HAP-1 (cell line): ENCODE measurements at places on chromosomes 3 and 15.

GRCh38 chr3:48505146-48505545 is 1.2 kb upstream of the SHISA5 start:
- no peak for DNase-seq

- DNase-seq = no peak
Observed at GRCh38 chr3:54871867-54872266, 56.0 kb downstream of the LRTM1 start.

DNA sequence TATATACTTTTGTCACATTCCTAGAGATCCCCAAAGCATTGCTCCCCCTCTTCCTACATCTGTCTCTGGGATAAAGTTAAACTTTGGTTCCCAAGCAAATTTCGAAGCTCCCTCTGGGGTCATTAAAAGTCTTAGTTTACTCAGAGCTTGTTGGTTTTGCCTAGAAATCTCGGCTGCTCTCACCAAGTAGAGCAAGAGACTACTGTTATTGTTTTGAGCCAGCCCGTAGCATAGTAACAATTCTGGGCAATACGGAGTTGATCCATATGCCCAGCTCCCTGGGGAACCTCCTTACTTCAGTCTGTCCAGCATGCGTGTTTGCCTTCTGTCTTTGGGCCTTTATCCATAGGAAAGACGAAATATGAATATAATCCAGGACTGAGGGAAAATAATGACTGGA is 10.0 kb upstream of the P3H2 start:
- DNase-seq = no peak

- DNase-seq = peak; percentile 11
Observed at GRCh38 chr15:48336940-48337339, 5.7 kb downstream of the DUT start.

DNA sequence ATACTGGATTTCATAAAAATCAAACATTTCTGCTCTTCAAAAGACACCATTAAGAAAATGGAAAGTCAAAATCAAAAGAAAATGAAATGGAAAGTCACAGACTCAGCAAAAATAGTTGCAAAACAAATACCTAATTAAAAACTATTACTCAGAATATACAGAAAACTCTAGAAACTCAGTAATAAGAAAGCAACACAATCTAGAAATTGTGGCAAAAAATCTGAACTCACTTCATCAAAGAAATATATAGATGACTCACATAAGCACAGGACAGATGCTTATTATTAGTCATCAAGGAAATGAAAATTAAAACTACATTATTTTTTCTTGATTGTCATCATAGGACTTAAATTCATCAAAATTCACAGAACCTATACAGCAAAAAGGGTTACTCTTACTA is 430.0 kb downstream of the SHQ1 start:
- DNase-seq = no peak

- DNase-seq = no peak
Observed at GRCh38 chr15:43918717-43919116, 91.9 kb downstream of the WDR76 start.

DNA sequence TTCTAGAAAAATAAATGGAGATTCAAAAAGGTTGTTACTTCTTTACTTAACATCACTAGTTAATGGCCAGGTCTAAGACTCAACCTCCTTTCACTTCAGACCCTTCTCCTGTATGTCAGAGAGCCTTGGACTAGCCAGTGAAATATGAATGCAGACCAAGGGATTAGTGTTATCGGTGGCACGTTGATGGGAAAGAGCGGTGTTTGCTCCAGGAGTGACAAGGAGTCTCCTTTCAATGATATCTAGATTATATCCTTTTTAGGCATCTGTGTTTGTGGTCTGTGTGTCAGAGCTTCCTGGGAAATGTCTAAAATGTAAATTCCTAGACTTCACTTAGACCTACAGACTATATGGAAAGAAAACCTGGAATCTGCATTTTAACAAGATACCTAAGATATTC is 658.0 kb upstream of the KCNMB2 start:
- DNase-seq = no peak

DNA sequence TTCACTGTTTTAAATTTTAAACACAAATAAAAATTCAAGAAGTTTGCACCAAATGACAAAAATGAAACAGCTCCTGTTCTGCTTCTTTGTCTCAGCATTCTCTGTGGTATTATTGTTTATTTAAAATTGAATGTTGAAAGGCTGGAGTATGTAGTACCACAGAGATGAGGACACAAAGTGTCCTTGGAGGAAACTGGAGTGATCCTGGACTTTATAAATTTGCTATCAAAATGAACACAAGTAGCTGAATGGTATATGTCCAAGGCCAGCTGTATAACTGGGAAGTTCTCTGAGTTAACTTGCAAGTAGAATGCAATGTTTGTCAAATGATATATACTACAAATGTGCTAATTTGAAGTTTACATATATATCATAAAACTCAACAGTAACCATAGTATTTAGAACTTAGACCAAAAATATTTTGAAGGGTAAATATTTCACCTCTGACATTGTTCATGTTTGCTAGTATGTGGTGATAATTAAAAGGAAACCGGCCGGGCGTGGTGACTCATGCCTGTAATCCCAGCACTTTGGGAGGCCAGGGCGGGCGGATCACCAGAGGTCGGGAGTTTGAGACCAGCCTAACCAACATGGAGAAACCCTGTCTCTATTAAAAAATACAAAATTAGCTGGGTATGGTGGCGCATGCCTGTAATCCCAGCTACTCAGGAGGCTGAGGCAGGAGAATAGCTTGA is 12.3 kb downstream of the BTLA start:
- no peak for DNase-seq

DNA sequence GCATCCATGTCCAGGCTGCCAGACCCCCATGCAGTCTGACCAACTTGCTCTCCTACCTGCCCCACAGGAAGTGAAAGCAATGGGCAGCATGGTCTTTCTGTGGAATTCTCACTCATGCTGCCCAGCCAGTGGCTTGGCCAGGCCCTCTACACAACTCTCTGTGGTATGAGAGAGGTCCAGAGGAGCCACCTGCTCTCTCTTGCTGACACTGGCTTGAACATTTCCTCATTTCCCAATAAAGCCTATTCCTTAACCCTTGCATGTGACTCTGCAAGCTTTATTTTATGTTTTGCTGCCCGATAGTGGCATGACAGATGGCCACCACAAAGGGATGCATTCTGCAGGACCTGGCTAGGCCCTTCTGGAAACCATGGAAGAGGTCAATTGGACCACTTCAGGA is 53.8 kb downstream of the CCR1 start:
- no peak for DNase-seq

- DNase-seq = no peak
Observed at GRCh38 chr3:108338901-108339545, 42.7 kb downstream of the HHLA2 start.

GRCh38 chr3:65268426-65268825 is 580.6 kb upstream of the ADAMTS9 start:
- DNase-seq = no peak

- DNase-seq = no peak
Observed at GRCh38 chr15:72161361-72162132, 36.0 kb downstream of the GRAMD2A start.

- no peak for DNase-seq
Observed at GRCh38 chr15:31278544-31279220, 48.0 kb upstream of the KLF13 start.

- DNase-seq = no peak
Observed at GRCh38 chr3:162538491-162538890, 1041.9 kb downstream of the OTOL1 start.

DNA sequence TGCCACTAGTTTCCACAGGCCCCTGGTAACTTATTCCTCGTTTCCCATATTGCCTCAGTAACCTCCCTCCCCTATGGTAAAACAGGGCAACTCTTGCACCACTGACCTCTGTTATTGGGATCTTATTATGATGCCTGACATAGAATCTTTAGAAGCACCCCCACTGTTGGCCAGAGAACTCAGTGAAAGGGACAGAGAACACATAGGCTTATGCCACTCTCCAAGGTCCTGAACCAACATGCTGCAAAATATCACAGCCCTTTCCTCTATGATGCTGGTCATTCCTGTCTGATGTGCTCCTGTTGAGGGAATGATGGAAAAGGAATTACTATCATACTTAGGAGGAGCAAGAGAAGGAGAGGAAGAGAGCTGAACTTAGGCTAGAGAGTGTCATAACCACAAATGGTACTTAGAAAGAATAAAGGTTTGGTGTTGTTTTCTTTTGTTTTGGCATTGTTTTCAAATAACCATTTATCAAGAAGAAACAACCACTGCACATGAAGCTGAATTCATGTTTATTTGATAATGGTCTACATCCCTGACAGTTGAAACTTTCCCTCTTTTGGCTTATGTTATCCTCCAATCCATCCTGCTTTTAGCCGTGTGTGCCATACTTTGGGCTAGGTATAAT is 330.2 kb downstream of the EPHB1 start:
- peak; percentile 31 for DNase-seq

DNA sequence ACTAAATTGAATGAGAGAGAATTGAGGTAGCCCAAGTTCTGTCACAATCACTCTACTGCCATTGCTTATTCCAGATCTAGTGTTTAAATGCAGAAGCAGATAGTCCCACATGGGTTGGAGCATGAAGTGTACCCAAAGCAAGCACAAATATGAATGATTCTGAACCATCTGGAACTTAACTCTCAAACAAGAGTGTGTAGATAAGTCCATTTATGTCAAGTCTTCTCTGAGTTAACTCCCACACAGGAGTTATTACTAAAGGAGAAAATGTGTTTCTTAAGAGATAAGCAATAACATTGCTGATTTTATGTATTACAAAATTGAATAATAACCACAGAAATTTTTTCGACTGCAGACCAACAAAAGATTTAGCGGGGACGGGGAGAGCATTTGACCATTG is 33.6 kb downstream of the PAQR9 start:
- DNase-seq = no peak

DNA sequence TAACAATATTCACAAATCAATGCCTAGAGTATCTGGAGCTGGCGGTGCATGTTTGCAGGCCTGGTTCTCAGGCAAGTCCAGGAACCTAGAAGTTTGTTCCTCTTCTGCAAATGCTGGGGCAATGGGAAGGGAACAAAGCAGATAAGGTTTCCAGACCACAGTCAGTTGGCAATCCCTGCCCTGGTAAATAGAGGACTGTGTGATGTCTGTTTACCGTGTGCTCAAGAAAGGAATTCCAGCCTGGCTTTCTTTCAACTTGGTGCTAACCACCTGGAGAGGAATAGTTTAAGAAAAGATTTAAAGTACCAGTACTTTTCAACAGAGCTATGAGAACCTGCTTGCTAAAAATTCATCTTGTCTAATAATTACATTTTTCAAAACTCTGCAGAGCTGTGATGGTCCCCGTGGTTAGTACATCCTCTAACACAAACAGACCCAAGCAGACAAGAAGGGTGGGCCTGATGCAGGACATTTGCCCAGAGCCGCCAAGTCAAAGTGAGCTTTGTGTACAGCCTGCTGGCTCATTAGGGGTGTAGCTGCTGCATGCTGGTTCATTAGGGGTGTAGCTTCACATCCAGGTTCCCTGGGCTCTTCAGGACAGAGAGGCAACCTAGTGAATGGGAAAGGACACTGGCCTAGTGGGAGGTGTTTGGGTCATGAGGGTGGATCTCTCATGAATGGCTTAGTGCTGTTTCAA is 220.5 kb downstream of the SQOR start:
- DNase-seq = no peak

- DNase-seq = no peak
Observed at GRCh38 chr3:187327845-187328244, 36.3 kb upstream of the MASP1 start.

- peak; percentile 12 for DNase-seq
Observed at GRCh38 chr15:73856458-73857192, 16.7 kb upstream of the TBC1D21 start.

GRCh38 chr3:172846103-172846561 is 95.6 kb downstream of the ECT2 start:
- no peak for DNase-seq

DNA sequence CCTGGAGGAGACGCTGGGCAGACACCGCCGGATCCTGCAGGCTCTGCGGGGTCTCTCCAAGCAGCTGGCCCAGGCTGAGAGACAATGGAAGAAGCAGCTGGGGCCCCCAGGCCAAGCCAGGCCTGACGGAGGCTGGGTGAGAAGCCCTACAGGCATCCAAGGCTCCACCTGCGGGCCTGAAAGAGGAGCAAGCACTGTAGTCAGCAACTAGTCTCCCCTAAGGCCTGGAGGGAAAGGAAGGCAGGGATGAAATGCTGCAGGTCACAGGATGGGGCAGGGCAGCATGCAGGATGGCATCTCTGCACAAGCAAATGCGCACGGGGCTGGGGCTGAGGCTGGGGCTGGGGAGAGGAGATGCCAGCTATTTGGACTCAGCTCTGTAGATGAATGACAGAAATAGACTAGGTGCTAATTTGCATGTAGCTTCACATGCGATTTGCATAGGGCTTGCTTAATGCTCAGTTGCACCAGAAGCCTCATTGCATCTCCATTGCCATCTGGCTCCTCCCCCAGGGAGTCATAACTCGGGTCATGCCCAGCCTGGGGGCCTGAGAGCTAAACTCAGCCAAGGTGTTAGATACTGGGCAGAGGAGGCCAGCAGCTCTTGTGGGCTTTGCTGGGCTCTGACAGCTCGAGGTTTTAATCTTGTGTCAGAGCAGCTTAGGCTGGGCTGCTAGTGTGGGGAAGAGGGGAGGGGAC is 5.2 kb upstream of the CPLX3 start:
- DNase-seq = no peak
